ENCODE measurements at places on chromosomes 16 and 17.
A peak's percentile ranks its signal among the peaks of the same experiment; 100 is the strongest.

GRCh38 chr16:87314990-87315420 is 2.2 kb downstream of the C16orf95 start:
- no peak for DNase-seq

- no peak for DNase-seq
Observed at GRCh38 chr17:13572581-13572980, 29.1 kb downstream of the HS3ST3A1 start.

DNA sequence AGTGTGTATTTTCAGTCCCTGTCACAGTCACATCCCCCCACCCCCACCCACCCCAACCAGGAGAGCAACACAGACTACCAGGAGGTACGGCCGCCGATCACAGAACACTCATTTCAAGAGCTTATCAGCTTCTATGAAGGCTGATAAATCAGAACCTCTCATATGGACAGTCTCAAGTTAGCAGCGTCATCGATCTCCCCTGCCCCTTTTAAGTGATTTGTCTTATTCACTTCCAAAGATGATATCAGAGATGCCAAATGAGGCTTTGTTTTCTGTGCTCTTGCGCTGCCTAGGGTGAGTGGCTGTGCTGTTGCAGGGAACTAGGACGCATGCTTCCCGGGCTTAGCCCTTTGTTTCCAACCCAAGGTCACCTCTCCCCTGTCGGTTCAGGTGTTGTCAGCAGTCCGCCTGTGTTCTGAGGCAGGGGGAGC is 26.8 kb upstream of the PMFBP1 start:
- no peak for DNase-seq

GRCh38 chr17:704111-704864 is 10.4 kb downstream of the VPS53 start:
- no peak for DNase-seq

- no peak for DNase-seq
Observed at GRCh38 chr17:48609033-48609432, 1.8 kb downstream of the HOXB7 start.

DNA sequence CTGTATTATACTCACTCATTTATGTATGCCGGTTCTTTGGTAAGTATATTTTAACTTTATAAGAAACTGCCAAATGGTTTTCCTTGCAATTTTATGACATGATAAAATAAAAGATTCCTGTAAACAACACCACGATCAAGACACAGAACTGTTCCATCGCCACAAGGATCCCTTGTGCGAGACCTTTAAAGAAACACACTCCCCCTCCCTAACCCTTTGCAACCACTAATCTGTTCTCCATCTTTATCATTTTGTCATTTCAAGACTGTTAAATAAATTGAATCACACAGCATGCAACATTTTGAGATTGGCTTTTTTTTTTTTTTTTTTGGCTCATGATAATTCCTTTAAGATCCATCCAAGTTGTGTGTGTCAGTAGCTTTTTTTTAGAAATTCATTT is 6.0 kb downstream of the ADGRG5 start:
- no peak for DNase-seq

DNA sequence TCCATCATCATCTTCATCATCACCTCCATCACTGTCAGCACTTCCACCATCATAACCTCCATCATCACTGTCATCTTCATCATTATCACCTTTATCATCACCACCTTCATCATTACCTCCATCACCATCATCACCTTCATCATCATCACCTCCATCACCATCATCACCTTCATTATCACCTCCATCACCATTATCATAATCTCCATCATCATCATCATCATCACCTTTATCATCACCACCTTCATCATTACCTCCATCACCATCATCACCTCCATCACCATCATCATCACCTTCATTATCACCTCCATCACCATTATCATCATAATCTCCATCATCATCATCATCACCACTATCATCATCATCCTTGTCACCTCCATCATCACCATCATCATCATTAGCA is 309.7 kb downstream of the HAPSTR1 start:
- DNase-seq = no peak

DNA sequence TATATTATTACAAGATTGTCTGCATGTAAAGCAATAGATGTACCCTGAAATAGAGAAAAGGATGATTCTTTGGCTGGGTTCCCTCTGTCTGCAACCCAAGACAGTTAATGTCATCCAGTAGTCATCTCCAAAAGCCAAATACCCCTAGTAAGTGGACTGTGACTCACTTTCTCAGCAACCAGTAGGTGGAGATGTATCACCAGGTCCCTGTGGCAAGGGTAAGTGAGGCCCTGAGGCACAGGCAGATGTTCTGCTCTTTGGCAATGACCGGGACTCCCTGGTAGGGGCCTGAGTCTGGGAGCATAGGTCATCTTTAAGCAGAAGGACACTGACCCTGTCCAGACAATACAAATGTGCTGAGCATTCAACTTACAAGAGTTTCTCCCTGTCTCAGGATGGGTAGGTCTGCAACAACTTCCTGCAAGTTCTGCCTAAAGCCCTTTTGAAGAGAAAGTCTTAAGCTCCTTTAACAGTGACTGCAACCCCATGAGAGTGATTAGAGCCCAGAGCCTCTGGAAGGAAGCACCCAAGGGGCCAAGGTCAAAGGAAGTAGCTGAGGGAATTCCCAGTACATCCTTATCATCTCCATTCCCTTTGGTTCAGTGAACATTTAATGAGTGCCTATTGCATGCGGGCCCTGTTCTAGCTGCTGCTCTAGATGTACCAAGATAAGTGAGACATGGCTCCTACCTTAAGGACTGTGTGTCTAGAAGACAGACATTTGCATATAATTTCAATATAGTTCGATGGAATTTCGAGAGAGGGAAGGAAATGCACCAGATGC is 31.9 kb downstream of the PMP22 start:
- DNase-seq = peak; percentile 34

DNA sequence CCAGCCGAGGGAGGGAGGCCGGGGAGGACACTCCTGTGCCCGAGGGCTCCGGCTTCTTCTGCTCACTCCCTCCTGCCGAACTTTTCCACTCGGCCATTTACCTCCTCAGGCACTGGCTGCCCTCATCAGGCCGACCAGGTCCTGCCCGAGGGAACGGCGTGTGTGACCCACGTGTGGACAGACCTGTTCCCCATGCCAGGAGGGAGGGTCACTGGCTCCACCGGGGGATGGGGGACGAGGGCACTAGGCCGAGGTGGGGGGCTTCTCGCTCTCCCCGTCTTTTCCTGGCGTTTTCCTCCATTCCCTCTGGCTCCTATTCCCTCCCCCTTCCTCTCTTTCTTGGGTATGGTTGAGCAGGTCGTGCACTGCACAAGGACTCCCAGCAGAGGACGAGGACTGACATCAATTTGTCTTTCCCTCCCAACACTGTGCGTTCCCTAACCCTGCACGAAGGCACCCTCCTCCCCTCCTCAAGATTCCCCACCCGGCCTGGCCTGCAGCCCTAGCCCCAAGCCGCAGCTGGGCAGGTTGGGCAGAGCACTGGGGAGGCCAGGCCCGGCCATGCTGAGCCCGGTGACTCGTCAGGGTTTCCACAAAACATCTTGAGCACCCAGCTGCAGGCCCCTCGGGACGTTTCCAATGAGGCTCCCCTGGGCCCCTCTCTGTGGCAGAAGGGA is 3.2 kb upstream of the IL17C start:
- DNase-seq = no peak

- DNase-seq = no peak
Observed at GRCh38 chr16:51305337-51305736, 154.3 kb upstream of the SALL1 start.

- DNase-seq = no peak
Observed at GRCh38 chr17:11351479-11351878, 110.5 kb downstream of the SHISA6 start.

GRCh38 chr17:79792341-79792871 is 4.5 kb downstream of the CBX8 start:
- DNase-seq = no peak

DNA sequence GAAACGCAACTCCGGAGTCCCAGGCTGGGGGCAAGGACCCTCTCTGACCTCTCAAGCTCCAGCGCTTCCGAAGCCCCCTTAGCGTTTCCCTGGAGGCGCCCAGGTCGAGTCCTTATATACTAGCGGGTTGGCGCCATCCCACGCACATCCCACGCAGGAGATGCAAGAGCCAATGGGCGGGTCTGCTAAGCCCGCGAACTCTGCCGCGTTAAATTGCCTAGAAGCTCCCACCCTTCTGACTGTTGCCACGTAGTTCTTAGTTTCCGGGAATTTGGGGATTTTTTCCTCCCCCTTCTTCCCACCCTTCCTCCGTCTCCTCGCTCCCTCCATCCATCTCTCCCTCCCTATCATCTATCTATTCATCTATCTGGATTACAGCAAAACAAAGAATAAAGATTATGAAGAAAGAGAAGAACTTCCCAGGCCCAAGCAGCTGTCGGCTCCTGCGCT is at the start of gene SLFN11:
Gene SLFN11, minus strand, starts transcription at position 88 of the 450 bp plus-strand sequence. CDS start 9,814 bp downstream, outside the sequence.
- no peak for DNase-seq

DNA sequence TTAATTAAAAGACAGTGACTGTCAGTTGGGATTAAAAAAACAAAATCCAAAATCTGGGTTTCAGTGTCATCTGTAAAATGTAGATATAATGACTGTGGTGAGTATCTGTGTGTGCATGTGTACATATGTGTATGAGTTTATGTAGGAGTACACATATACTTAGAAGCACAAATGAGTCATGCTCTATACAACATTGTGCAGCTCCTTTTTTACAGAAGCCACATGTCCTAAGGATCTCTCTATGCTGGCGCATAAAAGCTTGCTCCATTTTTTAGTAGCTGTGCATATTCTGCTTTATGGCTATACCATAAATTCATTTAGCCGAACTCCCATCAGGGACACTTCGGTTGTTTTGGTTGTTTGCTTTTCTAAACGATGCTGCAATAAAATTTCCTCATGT is 125.2 kb upstream of the EEF2KMT start:
- no peak for DNase-seq

GRCh38 chr16:49620158-49620868 is 235.6 kb downstream of the ZNF423 start:
- no peak for DNase-seq

GRCh38 chr17:41631898-41632285 is 7.5 kb upstream of the KRT17 start:
- no peak for DNase-seq

DNA sequence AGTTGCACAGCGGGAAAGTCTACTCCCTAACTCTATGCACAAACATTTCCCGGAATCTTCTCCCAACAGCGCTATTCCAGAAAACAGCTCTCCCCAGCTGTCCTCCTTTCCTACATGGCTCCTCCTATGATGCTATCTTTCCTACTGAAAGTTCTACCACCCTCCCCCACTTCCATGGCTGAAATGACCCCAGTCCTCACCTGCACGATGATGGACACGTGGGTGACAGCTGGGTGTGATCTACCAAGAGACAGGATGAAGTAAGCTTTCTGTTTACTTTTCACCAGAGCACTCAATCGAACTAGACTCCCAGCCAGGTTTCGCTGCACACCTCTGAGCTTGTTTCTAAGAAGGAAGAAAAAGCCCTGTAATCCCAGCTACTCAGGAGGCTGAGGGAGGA is 10.7 kb downstream of the CTC1 start:
- no peak for DNase-seq

GRCh38 chr16:17134586-17134985 is 336.2 kb downstream of the XYLT1 start:
- DNase-seq = no peak

DNA sequence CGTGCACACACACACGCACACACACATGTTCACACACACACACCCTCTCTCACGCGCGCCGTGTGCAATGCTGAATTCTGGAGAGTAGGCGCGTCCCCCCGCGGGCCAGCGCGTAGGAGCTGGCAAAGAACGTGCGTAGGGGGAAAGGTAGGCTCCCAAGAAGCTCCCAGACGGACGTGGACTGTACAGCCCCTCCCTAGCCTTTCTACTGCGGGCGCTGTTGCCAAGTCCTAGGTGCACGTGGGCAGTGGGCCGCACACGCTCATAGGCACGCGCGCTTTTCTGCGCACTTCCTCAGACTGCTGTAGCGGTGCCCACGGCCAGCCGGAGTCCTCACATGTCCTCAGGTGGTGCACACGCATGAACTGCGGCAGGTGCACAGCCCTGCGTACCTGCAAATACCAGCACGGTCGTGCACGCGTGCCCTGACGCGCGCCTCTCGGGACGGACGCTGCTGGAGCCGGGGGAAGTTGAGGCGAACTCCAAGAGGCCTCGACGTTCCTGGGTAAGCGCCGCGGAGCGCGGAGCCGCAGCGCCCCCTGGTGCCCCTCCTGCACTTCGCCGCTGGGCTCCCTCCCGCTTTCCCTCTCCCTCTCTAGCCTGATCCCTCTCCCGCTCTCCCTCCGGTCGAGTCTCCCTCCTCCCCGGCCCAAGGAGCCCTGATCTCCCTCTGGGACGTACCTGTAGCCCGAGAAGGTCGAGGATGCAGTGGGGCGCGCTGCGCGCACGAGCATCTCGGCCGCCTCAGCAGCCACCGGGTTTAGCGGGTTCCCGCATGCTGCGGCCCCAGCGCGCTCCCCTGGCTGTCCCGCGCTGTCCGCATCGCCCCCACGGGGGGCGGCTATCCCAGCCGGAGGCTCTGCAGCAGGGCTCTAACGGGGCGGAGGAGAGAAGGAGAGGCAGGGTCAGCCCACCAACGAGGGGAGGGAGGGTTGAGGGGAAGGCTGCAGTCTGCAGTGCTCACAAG is 749 bp downstream of the GRIN2A start:
- DNase-seq = no peak

- peak; percentile 82 for DNase-seq
Observed at GRCh38 chr16:5001571-5001970, 32.2 kb downstream of the NAGPA start.

DNA sequence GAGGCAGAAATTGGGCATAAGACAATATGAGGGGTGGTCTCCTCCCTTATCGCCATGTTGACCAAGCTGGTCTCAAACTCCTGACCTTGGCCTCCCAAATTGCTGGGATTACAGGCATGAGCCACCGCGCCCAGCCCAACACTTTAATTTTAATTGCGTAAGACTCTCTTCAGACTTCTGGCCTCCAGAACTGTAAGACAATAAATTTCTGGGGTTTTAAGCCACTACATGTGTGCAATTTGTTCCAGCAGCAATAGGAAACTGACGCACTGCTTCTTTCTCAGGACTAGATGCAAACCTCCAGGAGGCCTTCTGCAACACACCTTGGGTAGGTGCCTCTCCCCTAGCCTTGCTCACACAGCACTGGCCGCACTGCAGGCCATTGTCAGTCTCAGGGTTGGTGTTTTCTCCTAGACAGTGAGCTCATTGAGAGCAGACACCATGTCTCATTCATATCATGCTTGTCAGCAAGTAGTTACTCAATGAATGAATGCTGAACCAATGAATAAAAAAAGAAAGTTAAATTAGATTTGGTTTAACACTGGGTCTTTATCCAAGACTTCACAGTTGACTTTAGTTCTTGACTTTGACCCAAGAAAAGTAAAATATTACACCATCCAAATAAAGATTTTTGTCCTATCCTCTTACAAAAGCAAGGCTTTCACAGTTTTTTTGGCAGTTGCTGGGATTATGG is 5.5 kb upstream of the ACSF2 start:
- no peak for DNase-seq

- DNase-seq = no peak
Observed at GRCh38 chr17:4463818-4464476, 30.2 kb downstream of the SPNS3 start.

DNA sequence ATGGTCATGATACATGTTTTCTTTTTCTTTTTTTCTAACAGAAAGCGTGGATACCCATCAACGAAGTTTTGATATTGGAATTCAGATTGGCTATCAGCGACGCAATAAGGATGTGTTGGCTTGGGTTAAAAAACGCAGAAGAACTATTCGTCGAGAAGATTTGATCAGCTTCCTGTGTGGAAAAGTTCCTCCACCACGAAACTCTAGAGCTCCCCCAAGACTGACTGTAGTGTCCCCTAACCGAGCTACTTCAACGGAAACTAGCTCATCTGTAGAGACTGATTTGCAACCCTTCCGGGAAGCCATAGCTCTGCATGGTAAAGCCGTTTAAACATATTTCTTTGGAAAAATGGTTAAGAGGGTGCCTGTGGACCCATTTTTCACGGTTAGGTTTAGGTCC is 11.5 kb downstream of the HAPSTR1 start:
- DNase-seq = no peak

All from Kasumi-1 (cell line).